ENCODE measurements at places on chromosomes 4 and X. TPM values are rescaled to one million over a fixed set of nuclear protein-coding genes. Genes with fewer than 3 reads are reported as not detected.

The FABP2 gene
- total RNA-seq = not detected

- no peak overlapping the region for H3K4me3 ChIP-seq
- peaks cover 7% of the 10 kb centered on the region for H3K36me3 ChIP-seq
- H3K27me3 ChIP-seq = no peaks in the 10 kb centered on the region
- no peak overlapping the region for H3K27ac ChIP-seq
- DNase-seq = no peak
Measured at GRCh38 chr4:106305435-106306055, 10.5 kb downstream of the TBCK start.

DNA sequence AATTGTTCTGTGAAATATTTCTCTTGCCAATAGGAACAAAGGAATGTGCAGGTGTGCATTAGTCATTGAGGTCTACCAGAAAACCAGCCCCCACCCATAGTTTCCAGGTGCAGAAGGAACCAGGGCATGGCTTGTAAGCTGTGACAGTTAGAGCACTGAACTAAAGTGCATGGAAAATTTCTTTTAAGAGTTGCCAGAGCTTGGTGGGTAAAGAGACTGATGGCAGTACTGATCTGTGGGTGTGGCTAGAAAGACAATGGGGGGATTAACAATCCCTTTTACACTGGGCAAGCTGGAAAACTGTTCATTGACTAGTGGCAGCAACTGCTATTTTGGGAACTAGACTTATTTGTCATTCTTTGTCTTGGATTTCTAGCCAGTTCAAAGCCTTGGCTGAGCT lies 326.9 kb downstream of the PCDH19 start:
- H3K4me3 ChIP-seq = no peak overlapping the region
- H3K4me1 ChIP-seq = no peaks in the 10 kb centered on the region
- H3K27ac ChIP-seq = no peak overlapping the region

GRCh38 chr4:171947400-171947799 lies 134.2 kb downstream of the GALNTL6 start:
- H3K4me1 ChIP-seq = no peaks in the 10 kb centered on the region
- no peak overlapping the region for H3K27ac ChIP-seq
- no peaks in the 10 kb centered on the region for H3K36me3 ChIP-seq
- H3K27me3 ChIP-seq = no peaks in the 10 kb centered on the region

- DNase-seq = no peak
- peaks cover 15% of the 10 kb centered on the region for H3K36me3 ChIP-seq
- H3K27me3 ChIP-seq = no peaks in the 10 kb centered on the region
- H3K4me3 ChIP-seq = no peak overlapping the region
- H3K27ac ChIP-seq = no peak overlapping the region
Measured at GRCh38 chr4:128517739-128518510, 230.3 kb upstream of the PGRMC2 start.

The CCDC160 gene
- total RNA-seq = not detected

DNA sequence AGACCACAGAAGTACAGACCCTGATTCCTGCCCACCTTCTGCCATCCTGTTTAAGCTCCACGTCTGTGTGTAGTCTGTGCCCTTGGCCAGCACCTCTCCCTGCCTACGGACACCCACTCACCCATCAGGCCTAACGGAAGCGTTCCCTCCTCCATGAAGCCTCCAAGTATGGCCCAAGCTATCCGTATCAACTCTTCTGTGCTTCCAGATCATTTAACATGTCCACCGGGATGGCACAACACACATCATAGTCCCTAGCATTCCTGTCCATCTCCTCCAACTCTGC lies 11.7 kb downstream of the WDR1 start:
- H3K4me3 ChIP-seq = peak overlapping the region; percentile 89
- peak overlapping the region; percentile 93 for H3K27ac ChIP-seq
- DNase-seq = no peak
- H3K4me1 ChIP-seq = peaks cover 100% of the 10 kb centered on the region
- H3K36me3 ChIP-seq = peaks cover 33% of the 10 kb centered on the region

The IL3RA gene
- 7.5 TPM for total RNA-seq

- no peak overlapping the region for H3K4me3 ChIP-seq
- no peak overlapping the region for H3K27ac ChIP-seq
- H3K27me3 ChIP-seq = no peaks in the 10 kb centered on the region
- no peak for DNase-seq
Measured at GRCh38 chr4:168304744-168305459, 13.7 kb downstream of the DDX60 start.

The HCCS gene
- 31.7 TPM for total RNA-seq

The OR13H1 gene
- not detected for total RNA-seq

DNA sequence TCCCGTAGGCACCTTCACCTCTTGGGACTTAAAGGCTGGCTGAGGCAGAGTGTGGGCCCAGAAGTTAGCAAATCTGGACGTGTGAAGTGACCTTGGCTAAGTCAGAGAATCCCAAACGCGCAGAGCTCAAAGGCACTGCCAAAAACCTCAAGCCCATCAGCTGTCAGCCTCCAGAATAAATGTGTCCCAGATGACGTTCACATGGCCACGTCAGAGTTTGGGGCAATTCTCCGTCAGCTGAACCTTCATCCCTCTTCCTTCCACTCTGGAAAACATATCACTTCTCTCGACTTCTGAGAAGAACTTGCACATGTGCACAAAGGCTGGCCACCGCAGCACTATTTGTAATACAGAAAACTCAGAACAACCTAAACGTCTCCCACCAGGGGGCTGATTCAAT lies 35.7 kb upstream of the APLN start:
- H3K27me3 ChIP-seq = no peaks in the 10 kb centered on the region
- no peaks in the 10 kb centered on the region for H3K4me1 ChIP-seq
- no peak overlapping the region for H3K27ac ChIP-seq
- H3K4me3 ChIP-seq = no peak overlapping the region

The MTM1 gene
- 30.9 TPM for total RNA-seq

Measured in activated T-cell treated with anti-CD3 and anti-CD28 coated beads, Interleukin-2, amount 50 U/mL, for 72 hours (primary cell).